Calu3 (cell line): ENCODE measurements at places on chromosomes 1 and 21. TPM values are rescaled to one million over a fixed set of nuclear protein-coding genes. Genes with fewer than 3 reads are reported as not detected.

DNA sequence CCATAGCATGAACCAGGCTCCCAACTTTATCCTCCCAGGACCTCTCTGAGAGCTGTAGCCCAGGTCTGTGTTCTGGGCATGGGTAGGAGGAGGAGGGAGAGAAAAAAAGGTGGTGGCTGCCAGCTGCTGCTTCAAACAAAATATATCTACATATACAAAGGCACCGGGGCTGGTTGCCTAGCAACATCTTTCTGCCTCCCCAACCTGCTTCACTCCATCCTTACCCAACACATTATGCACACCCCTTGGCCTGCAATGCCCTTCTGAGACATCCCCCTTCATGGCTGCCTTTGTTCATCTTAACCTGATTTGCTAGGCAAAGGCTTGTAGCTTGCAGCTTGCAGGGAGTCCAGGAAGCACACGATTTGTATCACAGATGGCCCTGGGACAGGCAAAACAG is 27.2 kb upstream of the ATP1A1 start:
- DNase-seq, result no peak

Gene GABRD
- total RNA-seq, result 0.81 TPM in 1 of 2 replicates, not detected in the other

DNA sequence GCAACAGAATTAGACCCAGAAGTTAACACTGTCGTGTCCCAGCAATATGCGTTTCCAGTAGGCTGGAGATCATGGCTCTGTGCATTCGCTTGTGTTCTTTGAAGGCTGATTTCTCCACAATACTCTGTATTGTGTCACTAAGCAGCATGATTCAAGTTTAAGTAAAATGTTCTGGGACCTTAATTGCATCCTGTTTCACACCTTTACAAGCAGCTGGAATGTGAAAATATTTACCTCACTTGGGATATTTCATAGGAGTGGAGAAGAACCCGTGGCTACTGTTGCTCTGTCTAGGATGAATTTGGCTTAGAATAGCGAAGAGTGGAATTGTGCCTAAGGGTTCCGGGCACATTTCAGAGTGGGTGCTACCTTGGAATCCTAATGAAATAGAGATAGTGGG is 6.3 kb downstream of the PTGFRN start:
- DNase-seq, result no peak

- DNase-seq, result no peak
Measured at GRCh38 chr1:39301606-39302005, 97.1 kb downstream of the MACF1 start.

Gene KIF17
- not detected in 2 replicates for total RNA-seq

Gene TMPRSS3
- 10.3 and 14.0 TPM in 2 replicates for total RNA-seq

Gene EXTL1
- not detected in 2 replicates for total RNA-seq

Gene FMO5
- 0.61 and 1.0 TPM in 2 replicates for total RNA-seq

Gene CELA3B
- total RNA-seq, result not detected in 2 replicates

Gene CEP85
- total RNA-seq, result 19.9 and 24.6 TPM in 2 replicates

- no peak for DNase-seq
Measured at GRCh38 chr1:145786271-145786670, 37.6 kb downstream of the RNF115 start.

- no peak for DNase-seq
Measured at GRCh38 chr21:42644223-42645208, 8.9 kb upstream of the PDE9A start.

GRCh38 chr1:151512326-151512725 is 1.1 kb downstream of the CGN start:
- no peak for DNase-seq

DNA sequence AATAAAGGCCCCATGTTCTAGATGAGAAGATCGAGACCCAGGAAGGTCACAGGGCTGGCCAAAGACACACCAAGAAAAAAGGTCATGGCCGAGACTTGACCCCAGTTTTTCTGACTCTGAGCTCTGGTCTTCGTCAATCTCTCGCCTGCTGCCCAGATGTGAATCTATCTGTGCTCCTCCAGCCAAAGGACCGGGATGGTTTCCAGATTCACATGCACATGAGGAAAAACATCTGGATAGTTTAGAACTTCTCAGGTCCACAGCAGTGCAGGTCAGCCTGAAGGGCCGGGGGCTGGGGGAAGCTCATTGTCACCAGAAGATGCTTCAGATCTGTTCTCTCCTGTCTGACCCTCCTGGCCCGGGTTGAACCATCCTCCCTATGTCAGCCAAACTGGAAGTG is 49.0 kb downstream of the KCNN3 start:
- DNase-seq, result no peak

DNA sequence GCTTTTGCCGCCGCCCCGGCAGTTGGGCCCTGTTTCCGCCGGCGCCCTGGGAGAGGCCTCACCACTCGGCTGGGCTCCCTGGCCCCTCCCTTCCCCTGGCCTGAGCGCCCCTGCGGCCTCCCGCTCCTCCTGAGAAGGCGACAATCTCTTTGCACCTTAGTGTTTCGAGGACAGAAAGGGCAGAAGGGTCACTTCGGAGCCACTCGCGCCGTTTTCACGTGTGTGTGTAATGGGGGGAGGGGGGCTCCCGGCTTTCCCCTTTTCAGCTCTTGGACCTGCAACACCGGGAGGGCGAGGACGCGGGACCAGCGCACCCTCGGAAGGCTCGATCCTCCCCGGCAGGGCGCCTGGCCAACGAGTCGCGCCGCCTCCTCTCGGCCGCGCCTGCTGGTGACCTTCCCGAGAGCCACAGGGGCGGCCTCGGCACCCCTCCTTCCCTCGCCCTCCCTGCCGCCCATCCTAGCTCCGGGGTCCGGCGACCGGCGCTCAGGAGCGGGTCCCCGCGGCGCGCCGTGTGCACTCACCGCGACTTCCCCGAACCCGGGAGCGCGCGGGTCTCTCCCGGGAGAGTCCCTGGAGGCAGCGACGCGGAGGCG is 432 bp upstream of the SIM2 start:
- peak; percentile 71 for DNase-seq

DNA sequence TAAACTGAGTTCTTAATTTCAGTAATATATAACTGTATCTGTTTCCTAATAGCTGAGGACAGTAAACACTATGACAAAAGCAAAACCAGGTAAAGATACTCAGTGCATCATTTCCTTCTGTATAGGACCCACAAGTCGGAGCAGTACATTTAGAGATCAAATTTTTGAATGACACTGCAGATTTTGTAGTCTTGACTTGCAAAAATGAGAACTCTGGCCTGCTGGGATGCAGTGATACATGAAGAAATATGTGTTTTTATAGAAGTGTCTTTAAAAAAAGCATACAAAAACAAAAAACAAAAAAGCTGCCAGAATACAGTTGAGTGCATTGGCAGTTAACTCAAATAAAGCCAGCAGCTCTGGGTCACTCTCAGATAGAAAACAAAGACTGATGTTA is 19.0 kb downstream of the GART start:
- DNase-seq, result no peak

DNA sequence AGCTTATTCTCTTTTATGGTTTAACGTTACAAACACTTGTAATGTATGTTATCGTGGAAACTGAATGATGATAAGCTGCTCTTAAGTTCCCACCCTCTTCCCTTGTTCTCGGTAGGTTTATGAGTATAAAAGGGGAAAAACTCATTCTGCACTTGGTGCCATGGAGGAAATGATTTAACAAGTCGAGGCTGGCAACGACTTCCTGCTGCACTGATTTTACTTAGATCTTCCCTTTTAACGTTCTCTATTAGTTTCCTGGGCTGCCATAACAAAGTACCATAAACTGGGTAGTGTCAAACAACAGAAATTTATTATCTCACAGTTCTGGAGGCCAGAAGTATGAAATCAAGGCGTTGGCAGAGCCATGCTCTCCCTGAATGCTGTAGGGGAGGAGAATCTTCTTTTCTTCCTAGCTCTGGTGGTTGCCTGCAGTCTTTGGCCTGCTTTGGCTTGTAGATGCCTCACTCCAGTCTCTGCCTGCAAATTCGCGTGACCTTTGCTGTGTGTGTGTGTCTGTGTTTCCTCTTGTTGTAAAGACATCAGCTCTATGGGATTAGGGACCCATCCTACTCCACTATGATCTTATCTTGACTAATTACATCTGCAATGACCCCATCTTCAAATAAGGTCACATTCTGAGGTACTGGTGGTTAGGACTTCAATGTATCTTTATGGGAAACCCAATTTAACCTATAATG is 26.3 kb downstream of the HUNK start:
- DNase-seq, result no peak

- no peak for DNase-seq
Measured at GRCh38 chr1:40310983-40311642, 6.0 kb downstream of the COL9A2 start.

GRCh38 chr1:12480748-12481362 is 137.2 kb downstream of the DHRS3 start:
- DNase-seq, result peak; percentile 53

- no peak for DNase-seq
Measured at GRCh38 chr1:31859719-31860118, 43.9 kb upstream of the SPOCD1 start.

Gene HCRTR1
- total RNA-seq, result not detected in 2 replicates

Gene ETV3L
- not detected in 2 replicates for total RNA-seq

GRCh38 chr1:206685334-206685768 is 646 bp downstream of the MAPKAPK2 start:
- DNase-seq, result peak; percentile 57

- no peak for DNase-seq
Measured at GRCh38 chr1:168421399-168422004, 122.3 kb downstream of the XCL2 start.

DNA sequence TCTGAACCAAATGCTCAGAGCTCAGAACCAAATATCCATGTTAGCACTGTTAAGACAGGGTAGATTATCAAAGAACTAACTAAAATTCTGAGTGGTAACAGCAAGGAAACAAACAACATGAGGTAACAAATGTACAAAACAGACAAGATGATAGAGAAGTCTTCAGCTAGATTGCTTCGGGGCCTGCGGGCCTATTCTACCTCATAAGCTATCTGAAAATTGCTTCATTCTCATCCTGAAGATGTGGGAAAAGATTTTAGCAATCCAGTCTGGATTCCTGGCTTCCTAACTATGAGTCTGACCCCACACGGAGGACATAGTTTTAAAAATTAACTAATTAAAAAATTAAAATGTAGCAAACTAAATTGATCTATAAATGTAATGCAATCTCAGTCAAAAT is 9.2 kb upstream of the QSOX1 start:
- DNase-seq, result no peak

DNA sequence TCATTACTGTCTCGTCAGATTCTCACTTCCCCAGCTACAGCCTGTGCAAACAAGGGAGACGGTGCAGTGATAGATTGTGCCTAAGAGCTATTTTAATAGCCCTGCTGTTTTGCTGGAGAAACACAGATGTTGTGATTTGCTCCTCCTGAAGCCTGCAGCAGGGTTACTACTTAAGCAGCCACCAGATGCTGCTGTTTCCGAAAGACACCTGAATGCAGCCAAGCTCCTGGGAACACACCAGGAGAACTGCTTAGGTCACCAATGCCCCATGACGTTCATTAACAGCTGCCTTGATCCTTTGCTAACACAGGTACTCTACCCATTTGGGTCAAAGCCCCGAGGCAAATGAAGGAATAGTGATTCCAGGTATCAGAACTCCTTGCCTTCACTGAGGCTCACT is 411.8 kb upstream of the DAB1 start:
- DNase-seq, result no peak

- DNase-seq, result no peak
Measured at GRCh38 chr1:152902636-152903035, 5.7 kb upstream of the IVL start.

DNA sequence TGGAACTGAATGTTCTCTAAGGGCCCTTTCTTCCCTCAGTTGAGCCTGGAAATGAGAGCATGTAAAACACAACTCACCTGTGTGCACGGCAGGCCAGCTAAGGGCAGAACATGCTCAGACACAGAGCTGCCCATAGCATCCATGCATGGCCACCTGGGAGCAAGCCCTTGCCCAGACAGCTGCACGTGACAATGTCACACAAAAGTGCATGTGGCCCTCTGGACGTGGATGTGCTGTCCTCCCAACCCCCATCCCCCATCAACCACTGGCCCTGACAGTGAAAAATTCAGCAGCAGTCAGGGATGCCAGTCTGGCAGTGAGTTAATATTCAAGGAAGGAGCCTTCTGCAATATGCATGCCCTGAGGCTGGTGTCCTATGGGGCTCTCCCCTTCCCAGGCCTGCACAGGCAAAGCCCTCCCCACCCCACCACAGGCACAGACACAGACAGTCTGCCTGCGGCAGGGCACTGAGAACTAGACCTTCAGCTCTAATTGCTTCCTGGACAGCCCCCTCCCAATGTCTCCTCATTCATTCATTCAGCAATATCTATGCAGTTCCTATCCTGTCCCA is 14.6 kb upstream of the COL16A1 start:
- DNase-seq, result no peak

Gene SCYL3
- total RNA-seq, result 17.9 and 18.3 TPM in 2 replicates

Gene SASS6
- 8.2 and 8.7 TPM in 2 replicates for total RNA-seq

DNA sequence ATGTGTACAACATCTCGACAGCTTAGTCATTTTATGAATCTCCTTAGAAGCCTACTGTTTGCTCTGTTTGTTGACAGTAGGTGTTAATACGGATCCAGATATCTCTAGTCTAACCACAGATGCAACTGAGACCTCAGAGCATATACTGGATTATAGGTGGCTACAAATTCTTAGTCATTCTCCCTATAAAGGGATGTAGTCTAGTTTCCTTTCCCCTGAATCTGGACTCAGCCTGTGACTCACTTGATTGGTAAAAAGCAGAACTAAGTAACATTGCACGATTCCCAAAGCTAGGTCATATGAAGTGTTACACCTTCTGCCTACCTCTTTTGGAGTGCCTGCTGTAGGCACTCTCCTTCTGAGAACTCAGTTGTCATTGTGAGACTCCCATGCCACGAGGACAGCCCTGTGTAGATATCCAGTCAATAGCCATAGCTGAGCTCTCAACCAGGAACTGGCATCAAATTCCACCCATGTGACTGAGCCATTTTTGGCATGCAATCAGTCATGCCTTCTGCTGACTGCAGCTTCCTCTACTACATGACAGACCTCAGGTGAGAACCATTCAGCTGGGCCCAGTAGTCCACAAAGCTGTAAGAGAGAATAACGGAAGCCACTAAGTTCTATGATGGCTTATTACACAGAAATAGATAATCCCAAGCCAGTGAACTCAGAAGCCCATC is 135.9 kb upstream of the CHRM3 start:
- peak; percentile 62 for DNase-seq

DNA sequence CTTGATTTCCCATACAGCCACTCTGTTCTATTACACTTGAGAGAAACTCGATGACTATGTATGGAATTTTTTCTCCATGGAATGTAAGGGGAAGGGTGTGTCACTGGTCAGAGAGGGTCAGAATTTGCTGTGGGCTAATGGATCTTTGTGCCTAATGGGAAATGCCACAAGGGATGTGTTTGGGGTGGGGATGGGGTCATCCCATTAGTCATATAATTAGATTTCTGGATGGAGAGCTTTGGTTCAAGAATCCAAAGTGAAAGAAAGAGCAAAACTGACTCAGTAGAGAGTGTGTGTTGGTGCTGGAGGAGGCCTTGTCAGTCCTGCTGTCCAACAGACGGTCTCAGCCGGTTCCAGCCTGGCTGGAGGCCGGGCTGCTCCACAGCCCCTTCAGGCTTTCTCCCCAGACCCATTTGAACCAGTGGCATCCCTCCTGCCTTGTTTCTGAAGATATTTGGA is 86.4 kb downstream of the LAMC2 start:
- no peak for DNase-seq

GRCh38 chr1:1373815-1374588 is 1.0 kb downstream of the AURKAIP1 start:
- DNase-seq, result no peak

Gene ESPN
- 2.2 and 3.4 TPM in 2 replicates for total RNA-seq

- no peak for DNase-seq
Measured at GRCh38 chr1:210915890-210916507, 217.9 kb downstream of the KCNH1 start.

Gene OR2L2
- total RNA-seq, result 0.21 TPM in 1 of 2 replicates, not detected in the other

GRCh38 chr1:56525489-56526041 is 53.8 kb downstream of the PLPP3 start:
- no peak for DNase-seq

- no peak for DNase-seq
Measured at GRCh38 chr1:202304375-202304774, 37.4 kb downstream of the UBE2T start.

GRCh38 chr1:246724731-246725095 is 504 bp downstream of the SCCPDH start:
- DNase-seq, result peak; percentile 32
